Suppressor macrophage treated with lipopolysaccharide for 1 hour (primary cell): ENCODE measurements at places on chromosomes 5 and 9.

DNA sequence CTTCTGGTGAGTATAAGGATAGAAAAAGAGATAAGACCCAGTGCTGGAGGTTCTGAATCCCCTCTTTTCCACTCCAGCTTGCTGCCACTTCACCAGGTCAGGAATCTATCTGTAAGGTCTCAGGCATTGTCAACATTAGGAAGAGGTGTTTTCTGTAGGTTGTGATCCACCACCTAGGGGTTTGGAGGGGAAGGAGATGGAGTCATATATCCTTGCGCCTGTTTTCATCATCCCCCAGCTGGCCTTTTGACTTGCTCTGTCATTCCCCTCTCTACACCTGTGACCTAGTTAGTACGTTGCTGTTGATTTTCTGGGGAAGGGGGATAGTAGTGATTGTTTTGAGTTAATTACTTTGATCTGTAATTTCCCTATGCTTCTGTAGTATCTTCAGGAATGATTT, 20.5 kb downstream of the SPINK5 start:
- no peak for DNase-seq

GRCh38 chr5:175579742-175580432, 78.0 kb upstream of the HRH2 start:
- peak; percentile 52 for DNase-seq

- peak; percentile 52 for DNase-seq
Measured at GRCh38 chr9:133786371-133786753, 48.2 kb upstream of the SARDH start.

DNA sequence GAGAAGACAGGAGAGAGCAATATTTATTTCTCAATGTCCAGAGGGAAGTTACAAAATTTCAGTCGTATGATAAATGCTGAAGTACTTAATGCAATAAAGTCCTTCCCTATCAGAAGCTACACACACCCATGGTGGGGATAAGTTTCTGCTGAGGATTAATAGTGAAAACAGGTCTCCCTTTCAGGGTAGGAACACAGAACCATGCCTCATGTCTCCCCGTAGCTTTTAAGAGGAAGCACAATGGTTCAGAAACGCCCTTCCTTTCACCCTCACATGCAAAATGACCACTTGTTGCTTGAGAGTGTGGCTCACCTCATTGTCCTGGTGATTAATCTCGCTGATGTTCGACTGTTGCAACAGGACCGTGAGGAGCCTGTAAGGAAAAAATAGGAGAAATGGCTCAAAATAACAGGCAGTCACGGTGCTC, 73.6 kb downstream of the ANKRD55 start:
- peak; percentile 84 for DNase-seq

DNA sequence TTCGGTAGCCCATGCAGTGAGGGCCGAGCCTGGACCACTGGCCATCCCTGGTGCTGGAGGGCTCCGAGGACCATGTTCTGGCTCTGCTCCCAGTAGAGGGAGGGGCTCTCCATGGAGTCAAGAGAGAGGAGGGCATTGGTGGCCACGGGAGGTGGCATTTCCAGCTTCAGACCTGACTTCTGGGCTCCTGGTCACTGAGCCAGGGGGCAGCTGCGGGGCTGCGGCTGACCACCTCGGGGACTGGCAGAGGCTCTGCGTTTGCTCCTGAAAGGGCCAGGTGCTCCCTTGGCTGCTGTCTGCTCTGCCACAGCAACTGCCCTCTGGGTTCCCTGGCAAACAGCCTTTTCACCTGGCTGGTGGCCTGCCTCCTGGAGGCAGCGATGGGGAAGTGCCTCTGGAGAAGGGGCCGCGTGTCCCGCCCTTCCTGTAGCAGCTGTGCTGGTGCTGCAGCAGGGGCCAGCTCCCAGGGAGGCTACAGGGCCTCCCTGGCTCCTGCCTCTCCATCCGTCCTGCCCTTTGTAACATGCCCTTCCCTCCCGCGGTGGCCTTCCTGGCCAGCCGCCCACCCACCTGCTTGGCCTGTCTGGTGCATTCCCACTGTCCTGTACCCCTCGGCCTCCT, 144.6 kb downstream of the CACNA1B start:
- peak; percentile 9 for DNase-seq

GRCh38 chr9:134028575-134029247, 3.4 kb downstream of the BRD3OS start:
- DNase-seq: no peak

- no peak for DNase-seq
Measured at GRCh38 chr5:8576178-8576577, 707.2 kb downstream of the MTRR start.

DNA sequence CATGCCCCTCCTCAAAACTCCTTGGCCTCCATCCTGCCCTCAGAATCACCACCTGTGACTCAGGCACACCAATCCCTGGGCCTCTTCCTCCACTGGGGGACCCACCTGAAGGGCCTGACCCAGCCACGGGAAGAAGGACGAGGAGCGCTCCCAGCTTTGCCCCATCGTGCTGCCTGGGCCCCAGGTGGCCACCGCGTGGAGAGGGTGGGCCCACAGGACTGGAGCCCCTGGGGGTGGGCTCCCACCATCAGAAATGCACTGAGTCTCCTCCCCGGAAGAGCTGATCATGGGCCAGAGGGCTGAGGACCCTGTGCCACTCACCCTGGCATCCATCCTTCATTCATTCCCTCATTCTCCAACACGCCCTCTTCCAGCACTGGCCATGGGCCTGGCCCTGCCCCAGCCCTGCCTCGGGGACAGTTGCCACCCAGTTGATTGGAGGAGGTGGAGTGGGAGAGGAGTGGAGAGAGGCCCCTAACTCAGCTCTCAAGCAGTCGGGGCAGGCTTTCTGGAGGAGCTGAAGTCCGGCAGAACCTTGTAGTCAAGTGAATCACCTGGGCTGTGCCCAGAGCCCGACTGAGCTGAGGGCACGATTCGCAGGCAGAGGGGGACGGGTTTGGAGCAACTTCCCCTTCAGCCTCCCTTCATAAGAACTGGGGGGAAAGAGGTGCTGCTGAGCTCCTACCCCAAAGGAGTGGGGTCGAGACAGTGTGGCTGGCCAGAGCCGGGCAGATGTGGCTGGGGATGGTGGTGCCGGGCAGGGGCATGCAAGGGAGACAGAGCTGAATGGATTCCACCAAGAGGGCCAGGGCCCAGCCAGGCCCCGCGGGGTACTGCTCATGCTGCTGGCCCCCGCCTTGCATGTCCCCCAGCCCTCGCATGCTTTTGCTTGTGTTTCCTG, 29.6 kb downstream of the DNM1 start:
- DNase-seq: no peak

- DNase-seq: no peak
Measured at GRCh38 chr5:35016174-35017051, 31.3 kb downstream of the AGXT2 start.

DNA sequence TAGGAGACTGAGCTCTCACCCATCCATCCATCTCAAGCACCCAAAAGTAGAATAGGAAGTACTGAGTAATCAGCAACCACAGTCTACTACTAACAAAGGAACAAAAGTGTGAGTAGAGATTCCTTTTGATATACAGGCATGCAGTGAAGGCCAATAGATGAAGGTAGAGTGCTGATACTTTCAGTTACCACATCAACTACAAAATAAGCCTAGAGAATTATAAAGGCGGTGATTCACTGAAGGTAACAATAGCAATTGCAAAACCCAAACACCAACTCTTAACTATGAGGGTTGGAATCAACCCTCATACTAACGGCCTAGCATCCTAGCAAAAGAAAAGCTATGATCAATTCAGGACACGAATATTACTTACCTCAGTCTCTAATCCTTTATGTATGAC, 992.6 kb downstream of the DNAH5 start:
- no peak for DNase-seq

GRCh38 chr5:163794993-163795392, 289.6 kb downstream of the MAT2B start:
- no peak for DNase-seq

- DNase-seq: no peak
Measured at GRCh38 chr9:74083681-74084433, 413.3 kb upstream of the RORB start.

DNA sequence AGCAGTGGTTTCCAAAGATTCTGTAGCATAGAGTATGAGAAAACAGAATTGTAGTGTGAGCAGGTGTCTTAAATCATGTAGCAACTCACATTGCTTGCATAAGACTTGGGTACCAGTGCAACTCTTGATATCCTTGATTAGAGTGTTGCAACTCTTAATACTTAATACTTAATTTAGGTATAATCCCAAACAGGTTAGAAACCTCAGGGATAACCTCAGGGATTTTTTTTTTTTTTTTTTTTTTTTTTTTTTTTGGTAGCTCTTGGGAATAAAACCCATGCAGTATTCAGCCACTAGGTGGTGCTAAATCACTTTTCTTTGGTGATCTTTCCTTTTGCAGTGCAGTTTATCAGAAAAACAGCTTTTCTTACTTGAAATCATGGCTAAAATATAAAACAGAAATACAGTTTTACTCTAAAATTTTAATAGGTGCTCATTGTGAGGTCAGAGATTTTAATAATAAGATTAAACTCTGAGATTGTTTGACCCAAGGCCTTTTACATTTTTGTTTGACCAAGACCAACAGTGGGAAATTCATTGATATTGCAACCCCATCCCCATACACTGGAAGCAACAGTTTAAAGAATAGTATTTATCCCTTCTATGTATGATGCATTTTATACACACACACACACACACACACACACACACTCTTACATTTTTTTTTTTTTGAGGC, 55.3 kb downstream of the ERAP1 start:
- peak; percentile 81 for DNase-seq

DNA sequence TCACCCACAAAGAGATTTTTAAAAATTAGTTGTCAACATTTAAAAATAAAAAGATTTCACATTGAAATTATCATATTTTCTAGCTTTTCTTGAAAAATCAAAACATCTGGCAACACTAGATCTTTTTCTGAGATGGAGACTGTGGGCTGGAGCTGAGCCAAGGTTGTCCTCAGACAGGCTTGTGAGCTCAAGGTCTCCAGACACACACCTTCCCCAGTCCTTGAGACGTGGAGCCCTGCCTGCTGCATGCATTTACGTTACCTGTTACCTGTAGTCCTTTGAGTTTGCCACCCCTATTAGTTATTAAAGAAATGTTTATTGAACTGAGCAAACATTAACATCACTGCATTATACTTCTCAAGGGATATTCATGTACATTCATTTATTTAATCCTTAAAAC, 87.5 kb upstream of the TLE1 start:
- DNase-seq: no peak

GRCh38 chr9:35103660-35104191, 795 bp upstream of the STOML2 start:
- DNase-seq: no peak

DNA sequence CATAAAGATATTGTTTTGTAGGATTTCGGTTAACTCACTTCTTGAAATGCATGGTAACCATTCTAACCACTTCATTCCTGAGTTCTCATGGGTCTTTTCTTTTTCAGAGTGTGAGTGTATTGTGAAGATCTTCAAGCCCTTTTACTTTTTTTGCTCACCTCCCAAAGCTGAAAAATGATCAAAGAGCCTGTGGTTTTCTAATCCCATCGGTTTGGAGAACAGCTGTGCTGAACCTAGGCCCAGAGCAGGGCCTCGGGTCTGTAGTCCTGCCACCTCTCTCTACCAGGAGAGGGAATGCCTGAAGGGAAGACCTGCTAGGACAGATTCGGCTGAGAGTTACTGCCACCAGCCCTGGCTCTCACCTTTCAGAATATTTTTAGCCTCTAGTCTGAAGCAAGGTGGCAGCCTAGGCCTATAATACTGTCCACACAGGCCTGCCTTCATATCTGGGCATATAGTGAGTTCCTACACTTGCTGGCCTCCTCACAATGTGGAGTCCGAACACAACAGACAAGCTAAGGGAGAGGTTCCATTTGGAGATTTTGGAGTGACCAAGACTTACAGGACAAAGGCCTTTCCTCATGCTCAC, 13.8 kb downstream of the RGMB start:
- no peak for DNase-seq

DNA sequence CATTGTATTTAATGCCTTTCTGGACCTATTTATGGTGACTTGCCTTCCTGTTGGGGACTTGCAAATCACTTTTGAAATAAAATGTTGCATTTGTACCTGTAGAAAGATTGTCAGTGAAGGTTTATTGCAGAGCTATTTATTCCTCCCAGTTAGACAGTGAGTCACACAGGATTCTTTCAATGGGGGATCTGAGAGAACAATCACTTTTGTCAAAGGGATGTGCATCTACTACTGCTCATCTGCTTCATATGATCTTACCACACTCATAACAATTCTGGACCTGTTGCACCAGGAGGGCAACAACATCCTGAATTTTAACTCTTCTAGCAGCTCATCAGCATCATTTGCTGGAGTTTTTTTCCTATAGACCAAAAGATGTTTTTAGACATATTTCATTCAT, 66.8 kb downstream of the FBXL7 start:
- no peak for DNase-seq

DNA sequence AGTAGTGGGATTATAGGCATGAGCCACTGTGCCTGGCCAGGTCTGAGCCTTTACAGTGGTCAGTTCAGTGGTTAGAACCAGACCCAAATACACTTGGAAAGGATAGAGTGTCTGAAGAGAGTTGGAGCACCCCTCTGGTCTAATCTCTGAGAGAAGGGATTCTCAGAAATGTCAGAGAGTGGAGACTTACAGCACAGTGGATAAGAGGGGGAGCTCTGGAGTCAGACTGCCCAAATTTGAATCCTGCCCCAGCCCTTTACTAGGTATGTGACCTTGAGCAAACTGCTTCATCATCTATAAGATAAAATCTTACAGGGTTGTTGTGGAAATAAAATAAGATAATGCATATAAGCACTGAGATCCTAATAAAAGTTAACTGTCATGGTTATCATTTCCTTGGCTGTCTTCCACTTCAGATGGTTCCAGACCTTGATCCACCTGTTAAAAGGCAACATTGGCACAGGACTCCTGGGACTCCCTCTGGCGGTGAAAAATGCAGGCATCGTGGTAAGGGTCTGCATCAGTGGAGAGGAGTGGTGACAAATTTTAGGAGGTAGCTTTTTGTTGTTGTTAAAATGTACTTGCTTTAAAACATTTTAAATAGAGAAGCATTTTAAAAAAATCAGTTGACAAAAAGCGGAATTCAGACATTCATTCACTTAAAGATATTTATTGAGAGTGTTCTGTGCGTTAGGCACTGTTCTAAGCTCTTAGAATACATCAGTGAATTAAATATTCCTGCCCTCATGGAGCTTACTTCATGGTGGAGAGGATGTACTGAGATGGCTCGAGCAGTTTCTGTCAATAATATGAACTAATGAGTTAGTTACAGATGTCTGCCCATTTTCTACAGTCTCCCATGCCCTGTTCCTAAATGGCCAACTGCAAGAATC, 16.0 kb downstream of the SLC36A1 start:
- DNase-seq: no peak

- DNase-seq: no peak
Measured at GRCh38 chr5:163730206-163730756, 224.9 kb downstream of the MAT2B start.
